ENCODE measurements at places on chromosomes 16 and 17.
A peak's percentile ranks its signal among the peaks of the same experiment; 100 is the strongest.

GRCh38 chr16:27867122-27868110 is 196.1 kb downstream of the GSG1L start:
- H3K36me3 ChIP-seq: no peaks in the 10 kb centered on the region
- peak; percentile 79 for DNase-seq
- no peak overlapping the region for H3K4me3 ChIP-seq
- H3K4me1 ChIP-seq: no peaks in the 10 kb centered on the region

DNA sequence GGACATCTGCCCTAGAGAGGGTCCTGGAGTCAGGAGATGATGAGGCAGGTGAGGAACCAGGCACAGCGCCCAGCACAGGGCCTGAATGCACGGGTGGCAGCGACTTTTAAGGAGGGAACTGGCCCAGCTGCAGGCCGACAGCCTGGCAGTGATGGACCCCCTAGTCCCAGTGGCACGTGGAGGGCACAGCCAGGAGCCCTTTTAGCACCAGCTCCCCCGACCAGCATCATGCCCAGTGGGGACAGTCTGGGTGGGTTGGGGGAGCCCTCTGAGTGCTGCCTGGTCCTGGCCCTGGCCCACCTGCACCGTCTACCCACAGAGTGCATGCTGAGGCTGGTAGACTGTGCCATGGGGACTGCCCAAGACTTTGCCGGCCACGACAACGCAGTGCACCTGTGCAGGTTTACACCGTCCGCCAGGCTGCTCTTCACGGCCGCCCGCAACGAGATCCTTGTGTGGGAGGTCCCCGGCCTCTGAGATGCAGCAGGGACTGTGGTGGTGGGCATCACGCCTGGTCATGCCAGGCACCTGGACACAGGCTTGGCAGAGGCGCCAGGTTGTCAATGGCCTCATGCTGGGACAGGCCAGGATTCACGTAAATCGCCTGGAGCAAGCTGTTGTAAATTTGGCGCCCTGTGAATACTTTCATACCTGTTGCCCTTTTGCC is 686 bp upstream of the RHOT2 start:
- H3K36me3 ChIP-seq: peaks cover 7% of the 10 kb centered on the region
- peak overlapping the region; percentile 76 for H3K4me3 ChIP-seq

DNA sequence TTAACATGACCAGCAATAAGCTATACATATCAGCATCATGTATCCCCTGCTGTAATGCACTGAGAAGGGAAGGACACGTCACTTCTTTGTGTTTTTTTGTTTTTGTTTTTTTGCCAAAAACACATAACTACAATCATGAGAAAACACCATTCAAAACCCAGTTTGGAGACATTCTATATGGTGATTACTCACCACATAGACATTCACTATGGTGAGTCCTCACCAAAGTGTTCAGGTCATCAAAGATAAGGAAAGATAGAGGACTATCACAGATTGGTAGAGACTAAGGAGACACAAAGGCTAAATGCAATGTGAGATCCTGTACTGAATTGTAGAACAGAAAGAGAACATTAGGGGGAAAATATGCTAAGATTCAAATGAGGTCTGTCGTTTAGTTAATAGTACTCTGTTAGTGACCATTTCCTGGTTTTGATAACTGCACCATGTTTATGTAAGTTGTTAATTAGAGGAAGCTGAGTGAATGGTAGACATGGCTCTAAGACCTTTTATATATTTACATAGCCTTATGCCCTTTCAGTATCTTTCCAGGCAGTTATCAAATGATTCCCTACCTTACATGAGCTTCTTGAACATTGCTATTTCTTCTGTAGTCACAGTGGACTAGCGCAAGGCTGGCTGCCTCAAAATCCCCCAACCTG is 46.6 kb downstream of the PIK3R5 start:
- H3K4me3 ChIP-seq: no peak overlapping the region
- DNase-seq: no peak
- peak overlapping the region; percentile 4 for H3K27ac ChIP-seq
- H3K36me3 ChIP-seq: peaks cover 43% of the 10 kb centered on the region
- H3K27me3 ChIP-seq: no peaks in the 10 kb centered on the region

DNA sequence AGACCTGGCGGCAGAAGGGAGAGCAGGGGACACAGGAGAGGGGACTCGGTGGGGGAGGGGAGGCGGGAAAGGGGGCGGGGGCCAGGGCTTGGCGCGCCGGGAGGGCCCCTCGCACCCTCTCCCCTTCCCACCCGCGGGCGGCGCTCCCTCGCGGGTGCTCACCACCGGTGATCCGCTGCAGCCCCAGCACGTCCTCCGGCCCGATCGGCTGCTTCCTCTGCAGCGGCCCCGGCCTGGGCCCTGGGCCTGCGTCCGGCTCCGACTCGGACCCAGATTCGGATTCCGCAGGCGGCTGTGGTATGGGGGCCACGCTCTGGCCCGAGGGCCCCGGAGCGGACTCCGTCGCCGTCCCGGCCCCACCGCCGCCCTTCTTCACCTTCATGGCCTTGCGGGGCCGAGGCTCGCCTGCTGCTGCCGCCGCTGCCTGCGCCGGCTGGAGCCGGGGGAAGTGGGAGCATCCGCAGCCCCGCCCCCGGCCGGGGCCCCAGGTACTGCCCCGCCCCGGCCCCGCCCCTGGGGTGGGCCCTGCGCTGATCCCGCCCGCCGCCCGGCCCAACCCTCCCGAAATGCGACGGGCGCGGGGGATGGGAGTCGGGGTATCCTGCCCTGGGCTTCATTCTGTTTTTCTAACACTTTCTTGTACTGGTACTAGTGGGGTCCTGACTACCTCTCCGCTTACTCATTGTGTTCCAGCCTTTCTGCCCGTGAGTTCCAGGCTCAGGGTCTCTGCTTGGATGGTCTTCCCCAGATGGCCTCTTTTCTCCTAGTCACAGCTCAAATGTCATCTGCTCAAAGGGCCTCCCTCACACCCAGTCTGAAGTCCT is at the start of gene UNC119:
Gene UNC119 (minus strand): TSS at position 449 of the 824 bp plus-strand sequence. CDS start 67 bp downstream, at position 382.
- peak within 1 kb of the TSS; percentile 86 for H3K4me3 ChIP-seq
- DNase-seq: peak; percentile 86
- peaks cover 54% of the 10 kb centered on the region for H3K4me1 ChIP-seq

- peak overlapping the region; percentile 98 for H3K4me3 ChIP-seq
- no peaks in the 10 kb centered on the region for H3K27me3 ChIP-seq
- peaks cover 52% of the 10 kb centered on the region for H3K4me1 ChIP-seq
- H3K27ac ChIP-seq: peak overlapping the region; percentile 96
Measured at GRCh38 chr16:14629612-14629918, 495 bp downstream of the PARN start.

GRCh38 chr16:11354407-11354732 is 9.1 kb downstream of the RMI2 start:
- peaks cover 21% of the 10 kb centered on the region for H3K36me3 ChIP-seq
- peaks cover 9% of the 10 kb centered on the region for H3K27me3 ChIP-seq
- H3K27ac ChIP-seq: peak overlapping the region; percentile 89
- peak overlapping the region; percentile 54 for H3K4me3 ChIP-seq

DNA sequence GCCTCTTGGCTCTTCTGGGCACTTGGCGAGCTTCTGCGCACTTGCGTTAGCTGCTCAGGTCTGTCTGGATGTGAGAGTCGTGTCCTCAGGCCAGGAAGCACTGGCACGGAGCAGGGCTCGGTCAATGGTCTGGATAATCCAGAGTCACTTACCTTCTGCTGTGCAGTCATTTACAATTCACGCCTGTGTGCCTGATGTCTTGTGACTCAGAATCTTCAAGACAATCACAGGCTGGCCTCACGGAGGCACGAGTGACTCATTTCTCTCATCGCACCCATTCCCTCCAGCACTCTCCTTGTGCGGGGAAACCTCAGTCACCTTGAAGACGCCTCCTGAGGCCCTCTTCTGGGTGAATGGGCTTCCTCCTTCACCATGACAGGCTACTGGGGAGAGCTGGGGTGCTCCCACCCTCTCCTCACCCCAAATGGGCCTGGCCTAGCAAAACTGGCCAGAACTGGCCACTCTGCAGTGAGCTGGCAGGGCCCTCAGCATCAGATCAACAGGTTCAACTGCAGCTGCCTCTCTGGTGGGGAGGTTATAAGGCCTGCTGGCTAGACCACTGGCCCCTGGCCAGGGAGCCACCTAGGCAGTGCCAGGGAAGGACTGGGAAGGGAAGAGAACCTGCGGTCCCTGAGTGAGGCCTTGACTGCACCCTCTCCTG is 1.9 kb upstream of the CAPN15 start:
- H3K4me3 ChIP-seq: peak overlapping the region; percentile 90
- DNase-seq: peak; percentile 72
- H3K27ac ChIP-seq: peak overlapping the region; percentile 99
- no peaks in the 10 kb centered on the region for H3K27me3 ChIP-seq
- H3K4me1 ChIP-seq: peaks cover 46% of the 10 kb centered on the region
- peaks cover 11% of the 10 kb centered on the region for H3K36me3 ChIP-seq

DNA sequence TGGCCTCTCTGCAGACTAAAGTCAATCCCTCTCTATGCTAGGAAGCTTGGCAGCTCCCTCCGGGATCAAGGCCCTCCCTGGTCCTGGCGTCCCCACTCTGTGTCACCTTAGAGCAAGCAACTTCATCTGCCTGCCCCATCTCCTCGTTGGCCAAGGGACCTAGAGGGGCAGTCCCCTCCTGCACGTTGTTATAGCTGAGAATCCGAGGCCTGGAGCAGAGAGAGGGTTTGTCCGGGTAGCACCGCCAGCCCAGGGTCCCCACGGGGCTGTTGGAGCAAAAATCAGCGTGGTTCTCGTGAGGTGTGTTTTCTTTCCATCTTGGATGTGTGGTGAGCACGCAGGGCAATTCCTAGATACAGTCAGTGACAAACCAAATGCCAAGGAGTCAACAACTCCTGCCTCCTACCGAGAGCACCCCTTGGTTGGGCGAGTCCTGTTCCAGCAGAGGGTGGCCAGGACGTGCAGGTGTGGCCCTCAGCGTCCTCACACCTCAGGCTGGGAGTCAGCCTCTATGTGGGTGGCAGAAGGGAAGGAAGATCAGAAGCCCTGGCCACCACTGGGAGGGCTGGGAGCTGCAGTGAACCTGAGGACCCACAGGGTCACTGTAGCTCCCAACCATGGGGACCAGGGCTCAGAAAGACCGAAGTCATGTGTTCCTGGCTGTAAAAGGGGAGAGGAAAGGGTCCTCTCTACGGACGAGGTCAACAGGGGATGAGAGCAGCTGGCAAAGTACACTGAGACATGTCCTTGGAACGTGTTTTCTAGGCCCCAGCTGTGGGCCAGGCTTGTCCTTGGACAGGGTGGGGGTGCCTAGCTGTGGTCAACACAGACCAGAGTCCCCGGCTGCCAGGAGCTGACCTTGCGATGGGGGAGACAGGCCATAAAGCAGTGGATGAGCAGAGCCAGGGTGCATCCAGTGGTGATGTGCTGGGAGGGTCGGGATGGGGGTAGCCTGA is 85.6 kb upstream of the CIBAR2 start:
- H3K27ac ChIP-seq: no peak overlapping the region
- H3K4me3 ChIP-seq: no peak overlapping the region

DNA sequence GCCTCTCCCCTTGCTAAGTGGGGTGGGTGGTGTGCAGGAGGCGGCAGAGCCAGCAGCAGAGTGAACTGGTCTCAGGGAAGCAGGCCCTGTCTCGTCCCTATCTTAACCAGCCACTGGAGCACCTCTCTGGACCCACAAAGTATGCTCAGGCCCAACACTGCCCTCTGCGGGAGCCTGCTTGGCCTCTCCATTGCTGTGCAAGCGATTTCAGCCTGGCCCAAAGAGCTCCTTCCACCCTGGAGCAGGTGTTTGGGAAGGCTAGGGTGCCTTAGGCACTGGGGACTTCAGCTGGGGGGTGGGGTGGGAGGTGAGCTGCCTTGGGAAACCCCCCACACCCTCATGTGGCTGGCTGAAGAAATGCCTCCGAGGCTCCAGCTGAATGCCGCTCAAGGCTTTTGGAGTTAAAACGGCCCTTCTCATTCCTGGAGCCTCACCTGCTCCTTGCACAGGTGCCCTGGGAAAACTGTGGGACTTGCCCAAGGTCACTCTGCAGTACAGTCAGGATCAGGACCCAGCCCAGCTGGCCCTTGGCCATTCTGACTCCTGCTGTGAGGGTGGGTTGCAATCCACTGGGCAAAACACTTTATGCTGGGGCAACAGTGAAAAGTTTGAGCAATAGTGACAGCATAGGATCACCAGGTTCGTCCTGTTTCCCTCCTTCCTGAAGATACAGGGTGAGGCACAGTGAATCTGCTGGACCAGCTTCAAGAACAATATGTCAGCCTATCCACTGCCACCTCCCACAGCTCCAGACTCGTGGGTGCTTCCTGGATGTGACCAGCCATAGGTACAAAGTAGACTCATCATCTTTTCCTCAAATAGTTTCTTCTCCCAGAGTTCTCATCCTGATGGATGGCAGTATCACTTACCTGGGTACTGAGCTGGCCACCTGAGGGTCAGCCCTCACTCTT is 5.9 kb upstream of the UBE2O start:
- no peaks in the 10 kb centered on the region for H3K4me1 ChIP-seq
- H3K27me3 ChIP-seq: no peaks in the 10 kb centered on the region
- no peak overlapping the region for H3K4me3 ChIP-seq
- DNase-seq: peak; percentile 20
- H3K36me3 ChIP-seq: no peaks in the 10 kb centered on the region
